Left ventricle myocardium inferior (tissue), 1 donor: ENCODE measurements at places on chromosomes 1 and 21.
A peak's percentile ranks its signal among the peaks of the same experiment; 100 is the strongest.

GRCh38 chr1:21217812-21218596 is 41.3 kb upstream of the EIF4G3 start:
- no peak for DNase-seq

GRCh38 chr1:53656747-53657530 is 82.0 kb downstream of the GLIS1 start:
- DNase-seq, result no peak

- DNase-seq, result no peak
Observed at GRCh38 chr1:207404849-207405525, 49.1 kb upstream of the CR2 start.

GRCh38 chr1:63599799-63600198 is 6.6 kb downstream of the PGM1 start:
- no peak for DNase-seq

GRCh38 chr1:35253941-35254340 is 14.6 kb upstream of the ZMYM4 start:
- DNase-seq, result no peak

- no peak for DNase-seq
Observed at GRCh38 chr1:97744977-97745376, 175.9 kb downstream of the DPYD start.

GRCh38 chr1:221053889-221054288 is 174.6 kb downstream of the HLX start:
- DNase-seq, result no peak

DNA sequence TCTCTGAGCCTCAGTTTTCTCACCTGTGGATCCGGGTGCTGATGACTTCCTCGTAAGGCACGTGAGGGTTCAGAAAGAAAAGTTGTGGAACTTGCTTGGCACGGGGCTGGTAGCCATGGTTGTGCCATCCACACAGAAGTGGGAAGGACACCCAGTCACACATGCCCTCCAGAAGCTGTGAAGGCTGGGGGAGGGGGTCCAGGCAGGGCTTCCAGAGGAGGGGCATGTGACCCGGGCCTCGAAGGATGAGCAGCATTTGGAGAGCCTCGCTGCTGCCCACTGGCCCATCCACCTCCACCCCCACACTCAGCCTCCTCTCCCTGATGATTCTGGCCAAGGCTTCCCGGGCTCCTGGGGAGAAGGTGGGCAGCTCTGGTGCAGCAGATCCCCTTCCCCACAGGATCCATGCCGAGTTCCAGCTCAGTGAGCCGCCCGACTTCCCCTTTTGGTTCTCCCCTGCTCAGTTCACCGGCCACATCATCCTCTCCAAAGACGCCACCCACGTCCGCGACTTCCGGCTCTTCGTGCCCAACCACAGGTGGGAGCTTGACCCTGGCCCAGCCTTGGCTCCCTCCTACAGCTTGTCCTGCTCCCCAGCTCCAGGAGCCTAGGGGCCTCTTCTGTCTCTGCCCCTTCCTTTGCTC is 9.4 kb downstream of the SELENON start:
- DNase-seq, result no peak

DNA sequence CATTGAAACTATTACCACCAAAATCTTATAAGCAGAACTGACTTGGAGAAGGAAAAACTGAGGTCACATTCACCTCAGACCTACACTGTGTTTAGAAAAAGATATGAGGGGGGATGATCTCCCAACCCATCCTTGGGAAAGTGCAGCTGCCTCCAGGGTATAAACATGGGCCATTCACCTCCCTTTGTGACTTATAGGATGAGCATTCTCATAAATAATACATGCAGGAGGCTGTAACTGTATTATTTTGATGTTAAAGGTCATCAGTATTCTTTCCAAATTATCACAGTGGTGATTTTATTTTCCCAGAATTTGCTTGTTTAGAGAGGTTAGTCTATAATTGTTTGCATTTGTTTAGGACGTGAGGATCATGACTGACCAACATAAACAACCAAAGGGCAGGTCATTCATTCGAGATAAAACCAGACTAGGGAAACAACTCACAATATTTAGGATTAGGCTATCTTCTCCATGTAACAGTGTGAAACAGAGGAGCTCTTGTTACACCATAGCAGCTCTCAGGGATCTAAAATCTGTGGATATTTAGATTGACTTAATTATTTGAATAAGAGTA is 109.2 kb upstream of the NR5A2 start:
- DNase-seq, result no peak

DNA sequence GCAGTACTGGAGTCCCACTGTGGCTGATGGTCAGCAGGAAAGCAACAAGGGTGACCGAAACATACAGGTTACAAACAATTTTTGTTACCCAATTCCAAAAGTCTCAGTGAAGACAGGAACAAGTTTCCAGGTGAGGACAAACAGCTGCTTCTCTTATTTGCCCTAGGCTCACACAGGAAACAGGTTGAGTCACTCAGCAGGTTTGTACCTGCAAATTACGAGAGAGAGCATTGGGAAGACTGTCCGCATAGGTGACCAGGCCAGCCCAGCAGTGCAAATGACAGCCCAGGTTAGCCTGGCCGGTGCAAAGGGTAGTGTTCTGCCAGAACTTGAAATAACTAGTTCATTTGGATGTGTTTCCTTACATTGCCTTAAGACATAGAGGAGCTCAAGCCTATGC is 40.0 kb upstream of the DSCAM start:
- DNase-seq, result no peak

DNA sequence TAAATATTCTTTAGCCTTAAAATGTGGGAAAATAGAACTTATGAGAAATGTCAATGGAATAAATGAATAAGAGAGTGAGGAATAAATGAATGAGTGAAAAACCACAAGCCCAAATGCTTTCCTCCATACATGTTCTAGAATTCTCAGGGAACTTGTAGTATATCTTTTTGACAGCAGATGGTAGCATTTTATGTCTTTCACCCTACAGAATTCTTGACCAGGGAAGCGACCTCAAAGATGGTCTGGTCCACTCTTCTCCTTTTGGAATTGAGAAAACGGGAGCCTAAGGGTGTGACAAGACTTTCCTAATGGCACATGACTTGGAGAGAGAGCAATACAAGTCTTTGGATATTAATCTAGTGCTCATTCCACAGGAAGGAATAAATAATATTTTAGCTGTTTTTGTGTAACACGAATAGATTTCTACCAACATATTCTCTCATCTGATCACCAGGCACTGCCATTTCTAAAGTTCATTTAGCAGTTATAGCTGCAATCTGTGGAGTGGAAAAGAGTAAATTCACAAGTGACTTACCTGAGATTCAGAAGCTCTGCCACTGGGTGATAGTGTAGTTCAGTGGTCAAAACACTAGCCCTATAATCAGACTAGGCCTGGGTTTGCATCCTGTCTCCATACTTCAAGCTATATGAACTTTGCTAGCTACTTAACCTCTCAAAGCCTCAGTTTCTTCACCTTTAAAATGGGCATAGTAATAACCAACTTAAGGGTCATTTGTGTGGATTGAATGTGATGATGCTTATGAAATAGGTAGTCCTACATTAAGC is 15.0 kb upstream of the F5 start:
- no peak for DNase-seq

DNA sequence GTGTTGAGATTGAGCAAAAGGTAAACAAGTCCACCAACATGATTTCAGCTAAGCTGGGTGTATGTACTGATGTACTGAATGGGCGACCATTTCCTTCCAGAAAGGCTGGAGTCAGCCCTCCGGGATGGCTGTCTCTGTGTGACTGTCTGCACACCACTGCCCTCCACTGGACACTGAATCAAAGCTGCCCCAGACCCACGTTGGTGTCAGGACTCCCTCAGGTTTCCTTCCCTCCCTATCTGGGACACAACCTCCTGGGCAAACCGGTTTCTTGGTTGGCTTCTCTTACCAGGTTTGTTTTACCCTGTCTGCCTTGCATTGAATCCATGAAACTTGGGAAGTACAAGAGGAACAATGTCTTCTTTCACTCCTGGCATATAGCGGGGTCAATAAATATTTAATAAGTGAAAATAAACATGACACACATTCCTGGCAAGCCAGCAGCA is 5.3 kb upstream of the SRP9 start:
- DNase-seq, result peak; percentile 76

DNA sequence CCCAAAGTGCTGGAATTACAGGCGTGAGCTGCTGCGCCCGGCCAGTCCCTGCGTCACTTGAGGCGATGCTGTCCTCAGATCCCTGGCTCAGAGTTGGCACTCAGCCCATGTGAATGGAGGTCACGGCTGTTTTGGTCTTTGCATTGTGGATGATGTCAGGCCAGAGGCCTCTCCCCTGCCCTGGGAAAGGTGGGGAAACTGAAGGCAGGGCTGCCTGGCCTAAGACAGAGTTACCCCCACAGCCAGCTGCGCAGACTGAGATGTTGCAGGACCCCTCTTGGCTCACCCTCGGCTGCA is 821 bp downstream of the MASP2 start:
- no peak for DNase-seq

DNA sequence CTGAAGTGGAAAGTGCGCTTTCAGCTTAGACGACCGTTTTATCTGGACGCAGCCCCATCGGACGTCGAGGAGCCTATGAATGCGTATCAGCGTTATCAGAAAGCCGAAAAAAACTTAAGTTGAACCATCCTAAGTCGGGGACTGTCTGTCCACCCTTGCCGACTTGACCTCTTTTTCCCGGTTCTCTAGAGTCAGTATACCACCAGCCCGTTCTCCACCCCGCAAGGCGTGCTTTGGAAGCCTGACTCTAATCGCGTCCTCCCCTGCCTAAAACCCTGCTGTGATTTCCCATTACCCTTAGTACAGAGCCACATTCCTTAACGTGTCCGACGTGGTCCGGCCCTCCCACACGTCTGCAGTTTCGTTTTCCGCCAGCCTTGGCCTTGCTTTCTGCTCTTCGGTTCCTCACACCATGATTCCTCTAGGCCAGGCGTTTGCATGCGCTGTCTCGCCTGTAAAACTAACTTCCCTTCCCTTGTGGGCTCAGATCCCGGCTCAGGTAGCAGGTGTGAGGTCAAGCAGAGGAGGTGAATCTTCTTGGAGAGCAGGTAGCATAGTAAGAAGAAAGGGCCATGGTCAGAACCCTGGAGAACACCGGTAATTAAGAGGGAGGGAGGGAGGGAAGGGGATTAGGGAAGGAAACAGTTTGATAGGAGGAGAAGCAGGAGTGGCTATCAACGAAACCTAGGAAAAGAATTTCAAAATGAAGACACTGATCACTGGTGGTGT is 865 bp downstream of the ADPRS start:
- no peak for DNase-seq

DNA sequence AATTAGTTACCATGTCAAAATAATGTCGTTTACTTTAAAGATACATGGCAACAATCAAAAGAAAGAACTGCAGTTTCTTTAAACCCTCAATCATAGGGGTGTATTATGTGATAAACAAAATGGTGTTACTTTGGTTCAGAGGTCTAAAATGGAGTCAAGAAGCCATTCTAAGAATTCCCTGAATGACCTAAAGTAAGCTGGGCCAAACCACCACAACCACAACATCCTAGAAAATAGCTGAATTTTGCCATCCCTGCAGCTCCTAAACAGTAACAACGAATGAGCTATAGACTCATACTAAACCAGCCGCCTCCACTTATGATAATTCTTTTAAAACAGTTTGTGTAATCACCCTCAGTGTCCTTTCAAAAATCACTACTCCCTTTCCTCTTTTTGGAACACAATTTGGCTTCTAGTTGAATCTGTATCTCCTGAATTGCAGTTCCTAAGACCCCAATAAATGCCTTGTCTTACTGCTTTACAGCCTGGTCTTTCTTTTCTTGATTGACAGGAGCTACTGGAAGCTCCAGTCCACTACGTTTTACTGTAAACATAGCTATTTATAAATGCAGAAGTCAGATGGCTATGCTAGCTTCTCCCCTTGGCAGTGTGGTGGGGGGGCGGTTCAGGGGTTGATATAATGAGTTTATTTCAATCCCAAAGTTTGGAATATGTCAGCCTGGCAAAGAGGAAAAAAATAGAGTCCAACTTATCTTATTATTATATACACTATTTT is 84.3 kb downstream of the PLPPR4 start:
- DNase-seq, result no peak

DNA sequence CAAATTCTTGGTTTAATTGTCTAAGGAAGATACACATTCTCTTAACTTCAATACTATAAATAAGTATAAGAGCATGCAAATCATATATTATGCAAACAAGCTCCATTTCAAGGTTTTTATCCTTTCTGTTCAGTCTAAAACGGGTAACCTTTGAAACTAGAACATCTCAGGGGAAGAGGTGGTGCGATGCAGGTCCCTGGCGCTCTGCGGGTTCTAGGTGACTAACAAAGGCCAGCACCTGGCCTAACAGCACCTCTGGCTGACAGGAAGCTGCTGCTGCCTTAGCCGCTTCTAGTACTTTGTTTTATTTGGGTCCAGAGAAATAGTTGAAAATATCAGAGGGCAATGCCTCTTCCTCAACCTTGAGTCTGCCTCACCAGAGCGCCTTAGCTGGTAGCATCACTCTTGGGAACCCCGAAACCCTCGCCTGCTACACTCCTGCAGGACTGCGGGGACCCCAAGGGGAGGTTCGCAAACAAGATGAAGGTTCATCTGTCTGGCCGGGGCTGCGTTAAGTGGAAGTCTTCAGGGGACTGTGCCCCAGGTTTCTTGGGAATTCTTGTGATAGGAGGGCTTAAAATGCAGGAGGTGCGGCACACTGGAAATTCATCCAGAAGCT is 45.5 kb downstream of the PRDM15 start:
- DNase-seq, result no peak

GRCh38 chr1:167371030-167371429 is 147.3 kb downstream of the CD247 start:
- DNase-seq, result no peak

DNA sequence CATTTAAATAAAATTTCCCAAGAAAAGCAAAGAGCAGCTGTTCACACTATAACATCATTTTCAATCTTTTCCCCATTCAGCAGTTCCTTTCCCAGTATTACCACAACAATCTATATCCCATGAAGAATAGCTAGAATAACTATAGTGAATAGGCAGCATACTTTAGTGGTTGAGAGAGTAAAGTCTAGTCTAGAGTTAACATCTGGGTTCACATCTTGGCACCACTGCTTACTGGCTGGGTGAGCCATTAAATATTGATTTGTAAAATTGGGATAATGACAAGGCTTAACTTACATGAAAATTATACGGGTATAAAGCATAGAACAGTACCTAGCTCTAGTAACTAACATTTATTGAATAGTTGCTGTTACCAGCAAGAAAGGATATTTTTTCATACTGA is 14.4 kb downstream of the S100PBP start:
- no peak for DNase-seq

GRCh38 chr1:71303617-71304041 is 222.8 kb upstream of the ZRANB2 start:
- DNase-seq, result no peak

- no peak for DNase-seq
Observed at GRCh38 chr1:29696656-29697390, 460.5 kb downstream of the PTPRU start.

- no peak for DNase-seq
Observed at GRCh38 chr1:107019166-107019565, 37.3 kb upstream of the PRMT6 start.

- no peak for DNase-seq
Observed at GRCh38 chr1:157641177-157641576, 43.3 kb upstream of the FCRL4 start.

DNA sequence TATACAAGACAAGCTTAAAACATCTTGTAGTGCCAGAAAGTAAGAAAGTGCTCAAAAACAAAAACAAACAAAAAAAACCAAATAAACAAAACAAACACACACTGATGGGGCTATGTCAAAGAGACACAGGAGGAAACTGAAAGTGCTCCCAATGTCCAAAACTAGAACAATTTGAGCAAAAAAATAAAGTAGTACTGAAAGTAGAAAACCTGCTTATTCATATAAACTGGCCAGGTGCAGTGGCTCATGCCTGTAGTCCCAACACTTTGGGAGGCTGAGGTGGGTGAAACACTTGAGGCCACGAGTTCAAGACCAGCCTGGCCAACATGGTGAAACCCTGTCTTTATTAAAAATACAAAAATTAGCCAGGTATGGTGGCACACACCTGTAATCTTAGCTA is 129.9 kb downstream of the GLUL start:
- DNase-seq, result no peak
